ENCODE measurements at places on chromosomes 2 and 18.

- DNase-seq = no peak
Measured at GRCh38 chr2:10452312-10452711, 4.2 kb upstream of the ODC1 start.

DNA sequence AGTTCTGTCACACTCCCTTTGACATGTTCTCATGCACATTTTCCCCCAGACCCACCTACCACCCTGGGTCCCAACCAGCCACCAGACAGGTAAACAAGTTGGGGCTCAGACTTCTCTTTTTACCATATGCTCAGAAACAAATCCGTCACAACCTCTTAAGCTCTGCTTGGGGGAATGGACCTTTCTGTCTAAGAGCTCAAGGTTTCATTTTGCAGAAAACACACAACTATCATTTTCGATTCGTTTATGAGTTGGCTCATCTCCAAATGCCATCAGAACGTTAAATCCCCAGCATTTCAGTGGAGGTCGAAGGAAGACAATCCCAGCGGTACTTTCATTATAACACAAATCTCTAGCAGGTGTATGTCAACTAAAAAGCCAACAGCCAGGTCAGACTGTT is 30.6 kb upstream of the NCK2 start:
- DNase-seq = no peak

- DNase-seq = no peak
Measured at GRCh38 chr2:115359550-115359949, 917.1 kb downstream of the DPP10 start.

DNA sequence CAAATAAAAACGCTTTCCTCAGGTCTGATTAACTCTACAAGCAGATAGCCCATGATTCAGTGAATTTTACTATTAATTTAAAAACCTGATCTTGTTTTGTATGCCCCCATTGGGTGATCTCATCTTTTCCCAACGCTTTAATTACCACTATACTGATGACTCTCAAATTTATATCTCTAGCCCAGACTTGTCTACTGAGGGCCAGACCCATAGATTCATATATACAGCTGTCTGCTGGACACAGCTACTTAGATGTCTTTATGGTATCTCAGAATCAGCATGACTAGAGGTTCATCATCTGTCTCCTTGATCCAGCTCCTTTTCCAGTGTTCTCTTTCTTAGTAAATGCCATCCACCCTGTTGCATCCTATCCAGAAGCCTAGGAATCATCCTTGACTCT is 33.8 kb downstream of the TAF1B start:
- DNase-seq = no peak
